ENCODE measurements at places on chromosomes 4 and X.

GRCh38 chrX:22589845-22590244, 317.1 kb downstream of the CBLL2 start:
- no peak for DNase-seq

DNA sequence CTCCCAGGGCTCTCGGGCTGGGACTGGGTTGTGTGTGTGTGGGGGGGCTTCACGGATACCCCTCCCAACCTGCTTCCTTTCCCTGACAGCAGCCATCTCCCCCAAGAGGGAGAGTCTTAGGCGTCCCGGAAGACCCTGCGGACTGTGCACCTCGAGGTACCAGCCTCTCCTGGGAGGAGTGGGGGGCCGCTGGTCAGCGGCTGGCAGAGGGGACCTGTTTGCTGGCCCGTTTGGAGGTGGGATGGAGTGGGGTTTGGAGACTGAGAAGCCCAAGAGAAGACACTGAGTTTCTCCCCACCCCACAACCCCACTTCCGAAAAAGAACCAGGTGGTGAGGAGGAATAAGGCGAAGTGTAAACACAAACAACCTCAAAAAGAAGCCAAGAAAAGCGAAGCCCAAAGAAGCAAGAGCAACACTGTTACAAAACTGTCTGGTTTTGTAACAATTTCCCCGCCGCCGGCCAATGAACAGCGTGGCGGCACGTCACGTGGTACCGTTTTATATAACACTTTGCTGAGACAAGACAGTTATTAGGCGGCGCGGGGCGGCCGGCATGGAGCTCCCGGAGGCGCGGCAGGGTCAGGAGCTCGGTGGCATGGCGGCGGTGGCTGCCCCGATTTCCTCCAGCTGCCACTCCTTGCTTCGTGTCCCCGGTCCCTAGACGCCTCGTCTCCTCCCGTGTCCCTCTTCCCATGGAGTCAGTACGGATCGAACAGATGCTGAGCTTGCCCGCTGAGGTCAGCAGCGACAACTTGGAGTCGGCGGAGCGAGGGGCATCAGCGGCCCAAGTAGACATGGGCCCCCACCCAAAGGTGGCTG, at the start of gene LONRF3:
Gene LONRF3 (plus strand): TSS at position 531 of the 820 bp plus-strand sequence. CDS start 163 bp downstream, at position 694.
- peak; percentile 28 for DNase-seq

- DNase-seq: peak; percentile 48
These were observed 61.4 kb downstream of the AGA start for GRCh38 chr4:177380730-177381287.

GRCh38 chr4:48022192-48022799, 5.7 kb downstream of the NIPAL1 start:
- peak; percentile 5 for DNase-seq

DNA sequence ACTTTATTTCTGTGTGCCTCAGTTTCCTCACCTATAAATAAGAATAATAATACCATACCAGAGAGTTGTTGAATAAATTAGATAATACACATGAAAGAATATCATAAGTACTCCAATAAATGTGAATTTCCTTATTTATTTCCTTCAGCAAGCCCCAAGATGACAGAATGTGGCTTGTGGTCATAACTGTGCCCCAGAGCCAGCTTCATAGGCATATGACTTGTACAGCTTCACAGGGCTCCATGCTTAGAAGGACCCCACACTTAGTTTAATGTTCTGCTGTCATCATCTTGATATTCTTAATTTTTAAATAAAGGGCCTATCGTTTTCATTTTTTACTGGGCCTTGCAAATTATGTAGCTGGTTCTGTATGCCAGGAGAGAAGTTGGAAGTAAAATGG, 25.3 kb downstream of the VSIG4 start:
- no peak for DNase-seq

DNA sequence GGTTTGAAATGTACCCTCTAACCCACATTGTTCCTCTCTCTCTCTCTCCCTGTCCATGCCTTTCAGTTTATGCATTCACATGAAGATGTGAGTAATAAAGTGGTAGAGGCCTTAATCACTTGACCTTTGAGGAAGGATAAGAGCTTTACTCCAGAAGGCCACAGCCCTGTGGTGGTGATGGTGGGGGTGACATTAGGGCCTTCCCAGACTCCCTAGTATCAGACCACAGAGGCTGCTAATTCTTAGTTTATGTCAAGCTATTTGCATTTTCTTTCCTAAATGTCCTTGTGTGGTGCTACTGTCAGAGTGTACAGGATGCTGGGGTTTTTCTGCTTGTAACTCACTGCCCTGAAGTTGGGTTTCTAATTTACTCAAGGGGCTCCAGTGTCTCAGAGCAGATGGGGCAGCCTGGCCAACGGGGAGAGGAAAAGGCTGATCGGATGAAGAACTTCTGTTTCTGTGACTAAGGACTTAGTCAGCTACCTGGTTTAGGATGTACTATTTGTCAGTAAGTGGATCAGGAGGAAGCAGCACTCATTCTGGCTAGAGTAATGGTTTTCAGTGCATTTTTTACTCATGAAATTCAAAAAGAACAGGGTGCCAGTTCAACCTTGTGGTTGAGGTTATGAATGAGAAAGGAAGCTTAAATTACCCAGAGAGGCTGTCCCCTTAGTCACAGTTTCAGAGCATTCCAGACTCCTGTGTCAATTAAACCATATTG, 509.6 kb upstream of the DIPK2B start:
- peak; percentile 92 for DNase-seq

- peak; percentile 60 for DNase-seq
These were observed 31.8 kb upstream of the IQSEC2 start for GRCh38 chrX:53312946-53313727.

- no peak for DNase-seq
These were observed 4.4 kb upstream of the SH3RF1 start for GRCh38 chr4:169275180-169275579.

DNA sequence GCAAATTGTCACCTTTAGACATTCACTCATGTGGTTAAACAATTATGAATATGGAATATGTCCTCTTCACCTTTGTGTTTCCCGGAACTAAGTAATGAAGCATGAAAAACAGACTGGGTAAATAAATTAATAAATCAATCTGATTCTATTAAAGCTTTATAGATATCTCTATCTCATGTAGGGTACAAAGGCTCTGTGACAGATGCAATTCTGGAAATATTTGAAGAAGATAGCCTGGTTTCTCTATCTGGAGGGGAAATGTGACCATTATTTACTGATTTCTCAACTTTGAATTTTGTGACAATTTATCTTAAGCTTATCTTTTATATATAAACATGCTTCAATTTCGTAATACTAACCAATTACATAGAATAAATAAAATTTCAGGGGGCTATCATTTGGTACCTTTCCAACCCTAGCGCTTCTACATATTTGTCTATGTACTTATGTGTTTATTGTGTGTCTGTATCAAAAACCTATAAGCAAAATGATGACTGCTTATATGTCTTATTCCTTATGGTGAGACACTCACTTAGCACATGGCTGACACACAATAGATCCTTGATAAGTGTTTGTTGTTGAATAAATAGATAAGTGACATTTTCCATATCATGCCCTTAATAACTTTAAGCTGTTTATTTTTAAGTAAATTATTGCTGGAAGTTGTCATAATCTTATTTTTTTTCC, 9.9 kb downstream of the CTSO start:
- DNase-seq: no peak

- no peak for DNase-seq
These were observed 38.6 kb downstream of the NSUN7 start for GRCh38 chr4:40788331-40788730.

GRCh38 chr4:48812866-48813265, 18.0 kb upstream of the OCIAD1 start:
- no peak for DNase-seq

GRCh38 chr4:3437582-3437936, 4.2 kb upstream of the HGFAC start:
- no peak for DNase-seq

- DNase-seq: no peak
These were observed 1.5 kb downstream of the BEND4 start for GRCh38 chr4:42150653-42151567.

DNA sequence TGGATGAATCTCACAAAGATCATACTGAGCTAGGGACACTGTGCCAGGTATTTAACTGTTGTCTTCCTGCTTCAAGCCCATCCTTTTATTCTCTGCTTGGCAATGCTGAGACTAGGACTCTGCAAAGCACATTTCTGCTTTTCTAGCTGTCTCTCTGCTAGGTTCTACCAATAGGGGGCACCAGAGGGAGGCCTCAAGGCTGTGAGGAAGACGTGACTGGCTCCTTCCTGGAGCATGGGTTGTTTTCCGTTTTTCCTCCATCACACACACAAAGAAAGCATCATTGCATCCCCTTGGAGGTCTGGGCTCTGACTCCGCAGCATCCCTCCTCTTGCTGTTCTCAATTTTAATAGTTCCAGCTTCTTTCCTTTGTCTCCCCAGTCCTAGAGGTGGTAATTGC, 10.9 kb upstream of the DCTD start:
- peak; percentile 41 for DNase-seq

DNA sequence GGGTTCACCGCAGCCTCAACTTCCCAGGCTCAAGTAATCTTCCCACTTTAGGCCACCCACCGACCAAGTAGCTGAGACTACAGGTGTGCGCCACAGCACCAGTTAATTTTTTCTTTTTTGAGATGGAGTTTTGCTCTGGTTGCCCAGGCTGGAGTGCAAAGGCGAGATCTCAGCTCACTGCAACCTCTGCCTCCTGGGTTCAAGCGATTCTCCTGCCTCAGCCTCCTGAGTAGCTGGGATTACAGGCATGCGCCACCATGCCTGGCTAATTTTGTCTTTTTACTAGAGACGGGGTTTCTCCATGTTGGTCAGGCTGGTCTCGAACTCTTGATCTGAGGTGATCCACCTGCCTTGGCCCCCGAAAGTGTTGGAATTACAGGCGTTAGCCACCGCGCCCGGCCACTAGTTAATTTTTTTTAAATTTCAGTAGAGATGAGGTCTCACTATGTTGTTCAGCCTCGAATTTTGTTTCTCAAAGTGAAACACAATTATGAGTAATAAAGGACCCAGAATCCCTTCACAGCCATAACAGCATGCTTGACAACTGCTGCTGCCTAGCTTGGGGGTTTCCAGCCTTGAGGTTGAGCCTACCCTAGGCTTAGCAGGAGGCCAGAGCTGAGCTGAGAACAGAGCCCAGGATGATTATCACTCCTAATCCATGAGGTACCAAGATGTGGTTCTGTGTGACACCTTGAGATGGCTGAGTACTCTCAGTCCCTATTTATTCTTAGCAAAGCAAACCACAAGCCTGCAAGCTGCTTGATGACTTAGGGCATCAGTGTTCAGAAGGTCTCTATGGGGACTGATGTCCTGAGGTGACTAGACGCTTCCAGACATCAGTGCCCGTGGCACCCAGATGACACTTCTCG, 41.6 kb upstream of the NKRF start:
- DNase-seq: no peak

GRCh38 chr4:35986537-35986936, 257.8 kb downstream of the ARAP2 start:
- no peak for DNase-seq

GRCh38 chr4:26839016-26839415, 21.6 kb upstream of the STIM2 start:
- DNase-seq: peak; percentile 36

GRCh38 chr4:81675791-81676393, 204.2 kb upstream of the RASGEF1B start:
- no peak for DNase-seq

DNA sequence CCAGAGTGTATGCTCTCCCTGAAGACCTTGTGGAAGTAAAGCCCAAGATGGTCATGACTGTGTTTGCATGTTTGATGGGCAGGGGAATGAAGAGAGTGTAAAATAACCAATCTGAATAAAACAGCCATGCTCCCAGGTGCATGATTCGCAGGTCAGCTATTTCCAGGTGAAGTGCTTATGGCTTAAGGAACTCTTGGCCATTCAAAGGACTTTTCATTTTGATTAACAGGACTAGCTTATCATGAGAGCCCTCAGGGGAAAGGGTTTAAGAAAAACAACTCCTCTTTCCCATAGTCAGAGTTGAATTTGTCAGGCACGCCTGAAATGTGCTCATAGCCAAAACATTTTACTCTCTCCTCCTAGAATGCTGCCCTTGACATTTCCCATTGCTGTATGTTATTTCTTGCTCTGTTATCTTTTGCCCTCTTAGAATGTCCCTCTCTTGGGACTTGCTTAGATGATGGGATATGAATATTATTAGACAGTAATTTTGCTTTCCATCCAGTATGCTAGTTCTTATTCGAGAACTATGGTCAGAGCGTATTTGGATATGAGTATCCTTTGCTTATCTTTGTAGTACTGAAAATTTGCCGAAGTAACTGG, 88.6 kb downstream of the PLS3 start:
- no peak for DNase-seq

GRCh38 chr4:129230846-129231245, 134.9 kb downstream of the C4orf33 start:
- no peak for DNase-seq

- DNase-seq: no peak
These were observed 105.3 kb upstream of the IGSF1 start for GRCh38 chrX:131394384-131394783.

DNA sequence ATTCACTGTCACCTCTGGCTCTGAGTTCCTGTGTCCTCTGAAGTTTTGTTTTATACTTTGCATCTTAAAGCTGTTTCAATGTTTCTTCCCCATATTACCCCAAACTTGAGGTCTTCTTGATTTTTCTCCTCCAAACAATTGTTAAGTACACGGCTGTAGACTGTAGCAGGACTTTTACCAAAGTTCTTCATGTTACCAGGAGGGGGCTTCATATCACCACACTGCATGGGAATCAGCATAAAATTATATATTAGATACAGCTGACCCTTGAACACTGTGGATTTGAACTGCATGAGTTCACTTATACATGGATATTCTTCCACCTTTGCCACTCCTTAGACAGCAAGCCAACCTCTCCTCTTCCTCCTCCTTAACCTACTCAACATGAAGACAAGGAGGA, 56.6 kb downstream of the SPATA18 start:
- DNase-seq: no peak

DNA sequence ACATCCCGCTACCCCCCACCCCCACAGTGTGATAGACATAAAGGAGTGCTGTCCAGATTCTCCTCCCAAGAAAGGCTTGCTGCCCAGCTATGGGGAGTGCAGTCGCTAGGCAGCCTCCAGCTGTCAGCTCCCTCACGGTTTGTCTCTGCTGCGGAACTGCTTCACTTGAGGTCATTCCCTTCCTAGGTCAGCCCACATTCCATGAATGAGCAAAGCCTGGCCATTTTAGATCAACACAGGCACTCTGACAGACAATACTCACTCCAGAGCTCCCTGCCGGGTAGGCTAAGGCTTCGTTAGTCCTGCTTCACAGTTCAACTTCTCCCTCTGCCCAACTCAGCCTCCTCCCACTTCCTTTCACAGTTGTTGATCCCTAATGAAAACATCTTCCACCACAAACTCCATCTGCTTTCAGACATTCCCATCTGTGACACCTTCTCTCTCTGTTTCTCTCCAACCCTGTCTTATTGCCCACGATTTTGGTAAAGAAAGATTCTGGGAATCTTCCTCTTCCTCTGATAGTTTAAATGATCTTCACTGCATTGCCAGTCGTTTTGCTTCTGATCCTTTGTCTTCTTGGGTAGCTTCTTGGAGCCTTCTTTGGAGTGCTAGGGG, 318.9 kb upstream of the F9 start:
- no peak for DNase-seq

Data from EL (cell line).